Glutamatergic neuron (in vitro differentiated cells): ENCODE measurements at places on chromosomes 16 and 17. TPM values are rescaled to one million over a fixed set of nuclear protein-coding genes. Genes with fewer than 3 reads are reported as not detected.
A peak's percentile ranks its signal among the peaks of the same experiment; 100 is the strongest.

GRCh38 chr17:5672141-5672540 lies 87.8 kb upstream of the NLRP1 start:
- H3K4me1 ChIP-seq: no peaks in the 10 kb centered on the region
- no peak for DNase-seq
- H3K4me3 ChIP-seq: no peak overlapping the region
- H3K36me3 ChIP-seq: peaks cover 6% of the 10 kb centered on the region
- H3K27ac ChIP-seq: no peak overlapping the region

DNA sequence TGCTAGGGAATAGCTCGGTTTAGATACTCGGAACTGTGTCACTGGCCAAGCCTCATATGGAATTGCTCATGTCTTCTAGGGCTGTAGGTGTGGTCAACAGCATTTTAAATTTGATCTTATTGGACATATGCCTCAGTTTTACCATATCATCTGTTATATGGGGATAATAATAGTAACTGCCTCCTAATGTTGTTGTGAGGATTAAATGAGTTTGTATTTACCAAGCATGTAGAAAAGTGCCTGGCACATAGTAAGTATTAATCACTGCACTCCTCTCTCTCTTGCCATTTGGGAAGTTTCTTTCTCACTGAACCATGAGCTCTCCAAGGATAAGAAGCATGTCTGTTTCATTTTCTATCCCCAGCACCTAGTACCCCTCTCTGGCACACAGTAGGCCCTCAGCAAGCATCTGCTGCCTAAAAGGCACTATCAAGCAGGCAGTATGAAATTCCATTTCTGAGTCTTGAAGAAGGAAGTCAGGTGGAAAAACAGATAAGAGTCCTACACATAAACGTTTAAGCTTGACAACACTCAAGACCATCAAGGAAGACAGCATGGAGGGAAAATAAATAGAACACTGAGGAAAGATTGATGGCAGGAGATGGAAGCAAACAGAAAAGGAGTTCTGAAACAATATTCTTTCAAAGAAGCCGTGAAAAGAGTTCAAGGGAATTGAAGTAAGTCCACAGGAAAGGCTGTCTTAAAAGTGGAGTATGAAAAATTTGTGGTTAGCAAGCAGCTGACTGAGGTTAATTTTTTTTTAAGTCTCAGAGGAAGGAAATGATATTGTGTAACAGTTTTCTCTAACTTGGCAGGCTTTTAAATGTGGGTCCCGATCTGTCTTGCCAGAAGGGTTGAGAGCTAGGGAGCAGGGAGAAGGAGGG lies 2.2 kb upstream of the ATP6V0A1 start:
- peak overlapping the region; percentile 1 for H3K27ac ChIP-seq
- no peaks in the 10 kb centered on the region for H3K36me3 ChIP-seq
- DNase-seq: no peak
- peaks cover 1% of the 10 kb centered on the region for H3K4me1 ChIP-seq
- H3K27me3 ChIP-seq: peaks cover 6% of the 10 kb centered on the region
- H3K4me3 ChIP-seq: no peak overlapping the region

GRCh38 chr17:29607557-29608195 lies 14.7 kb downstream of the ANKRD13B start:
- no peak for DNase-seq
- H3K27me3 ChIP-seq: peaks cover 7% of the 10 kb centered on the region
- H3K4me3 ChIP-seq: no peak overlapping the region
- H3K27ac ChIP-seq: no peak overlapping the region

DNA sequence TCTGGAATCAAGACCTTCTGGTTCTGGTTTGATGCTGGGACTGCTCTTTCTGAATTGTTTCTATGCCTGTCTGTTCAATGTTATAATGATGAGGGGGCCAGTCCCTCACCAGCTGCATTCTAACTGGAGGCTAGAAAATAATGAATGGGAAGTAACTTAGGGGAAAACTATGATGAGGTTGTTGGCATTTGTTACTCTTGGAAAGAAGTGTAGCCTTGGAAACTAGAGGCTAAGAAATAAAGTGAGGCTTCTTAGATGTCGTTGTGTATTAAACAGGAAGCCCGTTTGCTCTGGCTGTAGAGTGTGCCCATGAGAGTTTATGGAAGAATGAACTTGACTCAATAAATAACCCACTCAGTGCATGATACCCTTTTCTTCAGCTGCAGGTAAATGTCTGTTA lies 140.8 kb downstream of the PRKCA start:
- no peaks in the 10 kb centered on the region for H3K4me1 ChIP-seq
- DNase-seq: no peak
- H3K36me3 ChIP-seq: no peaks in the 10 kb centered on the region
- H3K27me3 ChIP-seq: peaks cover 1% of the 10 kb centered on the region
- H3K27ac ChIP-seq: no peak overlapping the region

DNA sequence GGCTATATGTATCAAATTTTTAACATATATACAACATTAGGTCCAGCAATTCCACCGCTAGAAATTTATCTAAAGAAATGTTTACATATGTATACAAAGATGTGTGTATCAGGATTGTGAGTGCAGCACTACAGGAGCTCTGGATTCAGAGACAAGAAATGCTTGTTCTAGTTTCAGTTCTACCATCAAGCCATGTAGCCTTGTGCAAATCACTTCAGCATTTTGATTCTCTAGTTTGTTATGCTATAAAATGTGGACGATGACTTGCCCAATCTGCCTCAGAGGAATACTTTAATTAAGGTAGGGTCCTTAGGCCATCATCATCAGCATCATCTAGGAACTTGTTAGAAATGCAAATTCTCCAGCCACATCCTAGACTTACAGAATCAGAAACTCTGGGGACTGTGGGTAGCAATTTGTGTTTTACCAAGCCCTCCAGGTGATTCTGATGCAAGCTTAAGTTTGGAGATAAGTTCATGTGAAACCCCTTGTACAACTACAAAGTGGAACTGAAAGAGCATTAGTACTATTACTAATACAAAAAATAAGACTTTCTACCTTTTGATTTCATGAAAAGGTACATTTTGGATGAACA lies 131.2 kb upstream of the CORO6 start:
- H3K27ac ChIP-seq: no peak overlapping the region
- DNase-seq: no peak
- H3K27me3 ChIP-seq: no peaks in the 10 kb centered on the region
- H3K4me3 ChIP-seq: no peak overlapping the region

DNA sequence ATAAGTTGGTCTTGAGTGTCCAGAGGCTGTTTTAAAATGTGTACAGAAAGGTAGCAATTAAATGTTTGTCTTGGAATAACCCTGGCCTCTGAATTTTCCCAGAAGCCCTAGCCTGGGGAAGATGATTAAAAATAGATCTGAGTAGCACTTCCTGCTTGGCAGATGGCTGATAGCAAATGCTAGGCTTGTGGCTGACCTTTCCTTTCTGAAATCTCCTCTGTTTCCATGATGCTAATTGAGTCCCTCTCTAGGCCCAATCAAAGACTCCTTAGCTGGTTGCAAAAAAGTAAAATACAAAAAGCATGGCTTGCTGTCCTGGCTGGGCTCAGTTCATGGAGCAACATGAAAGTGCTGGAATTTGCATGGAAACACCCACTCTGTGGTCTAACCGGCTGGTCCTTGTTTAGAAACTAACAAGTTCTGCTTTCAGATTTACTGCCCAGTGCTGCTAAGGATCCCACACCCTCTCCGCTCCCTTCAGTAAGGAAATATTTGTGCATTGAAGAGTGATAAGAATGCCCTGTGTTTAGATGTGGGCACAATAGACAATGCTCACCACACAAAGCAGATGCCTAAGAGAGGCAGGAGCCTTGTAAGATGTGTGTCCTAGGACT lies 40.8 kb downstream of the YPEL2 start:
- H3K36me3 ChIP-seq: no peaks in the 10 kb centered on the region
- no peak for DNase-seq
- H3K27ac ChIP-seq: peak overlapping the region; percentile 86
- peaks cover 4% of the 10 kb centered on the region for H3K27me3 ChIP-seq

- no peak overlapping the region for H3K4me3 ChIP-seq
- DNase-seq: no peak
- H3K4me1 ChIP-seq: peaks cover 19% of the 10 kb centered on the region
- H3K27me3 ChIP-seq: peaks cover 3% of the 10 kb centered on the region
These were observed 191.9 kb downstream of the SLC39A11 start for GRCh38 chr17:72900654-72900971.

DNA sequence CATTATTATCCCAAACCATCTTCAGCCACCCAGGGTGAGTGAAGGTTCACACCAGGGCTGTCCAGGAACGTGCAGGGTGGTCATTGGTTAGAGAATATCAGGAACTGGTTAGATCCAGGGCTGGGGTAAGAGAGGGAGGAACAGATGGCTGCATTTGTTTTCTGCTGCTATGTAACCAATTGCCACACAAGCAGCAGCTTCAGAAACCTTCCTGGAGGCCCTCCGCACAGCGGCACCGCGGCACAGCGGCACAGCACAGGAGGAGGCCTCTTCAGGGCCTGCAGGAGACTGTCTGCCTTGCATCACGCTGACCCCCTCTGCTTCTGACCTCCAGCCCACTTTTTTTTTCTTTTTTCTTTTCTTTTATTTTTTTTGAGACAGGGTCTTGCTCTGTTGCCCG lies 86.1 kb downstream of the KCNJ12 start:
- no peak overlapping the region for H3K4me3 ChIP-seq
- H3K4me1 ChIP-seq: peaks cover 13% of the 10 kb centered on the region
- no peaks in the 10 kb centered on the region for H3K36me3 ChIP-seq
- peaks cover 9% of the 10 kb centered on the region for H3K27me3 ChIP-seq
- no peak for DNase-seq

DNA sequence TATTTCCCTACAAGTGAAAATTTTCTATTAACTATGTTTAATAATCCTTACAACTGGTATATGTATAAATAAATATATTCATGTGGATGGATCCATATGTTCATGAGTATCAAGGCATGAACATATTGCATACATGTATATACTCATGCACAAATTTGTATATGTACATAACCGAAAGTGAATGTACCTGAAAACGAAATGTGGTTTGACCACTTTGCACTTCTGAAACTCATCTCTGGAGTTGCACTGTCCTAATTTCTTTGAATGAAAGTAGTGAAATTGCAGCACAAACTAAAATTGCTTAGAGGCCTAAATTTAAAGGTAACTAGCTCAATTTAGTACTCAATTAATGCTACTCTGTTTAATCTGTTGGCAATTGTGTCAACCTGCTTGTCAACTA lies 27.4 kb upstream of the GNAO1 start:
- H3K4me1 ChIP-seq: no peaks in the 10 kb centered on the region
- no peaks in the 10 kb centered on the region for H3K36me3 ChIP-seq
- H3K27ac ChIP-seq: no peak overlapping the region
- no peak overlapping the region for H3K4me3 ChIP-seq

DNA sequence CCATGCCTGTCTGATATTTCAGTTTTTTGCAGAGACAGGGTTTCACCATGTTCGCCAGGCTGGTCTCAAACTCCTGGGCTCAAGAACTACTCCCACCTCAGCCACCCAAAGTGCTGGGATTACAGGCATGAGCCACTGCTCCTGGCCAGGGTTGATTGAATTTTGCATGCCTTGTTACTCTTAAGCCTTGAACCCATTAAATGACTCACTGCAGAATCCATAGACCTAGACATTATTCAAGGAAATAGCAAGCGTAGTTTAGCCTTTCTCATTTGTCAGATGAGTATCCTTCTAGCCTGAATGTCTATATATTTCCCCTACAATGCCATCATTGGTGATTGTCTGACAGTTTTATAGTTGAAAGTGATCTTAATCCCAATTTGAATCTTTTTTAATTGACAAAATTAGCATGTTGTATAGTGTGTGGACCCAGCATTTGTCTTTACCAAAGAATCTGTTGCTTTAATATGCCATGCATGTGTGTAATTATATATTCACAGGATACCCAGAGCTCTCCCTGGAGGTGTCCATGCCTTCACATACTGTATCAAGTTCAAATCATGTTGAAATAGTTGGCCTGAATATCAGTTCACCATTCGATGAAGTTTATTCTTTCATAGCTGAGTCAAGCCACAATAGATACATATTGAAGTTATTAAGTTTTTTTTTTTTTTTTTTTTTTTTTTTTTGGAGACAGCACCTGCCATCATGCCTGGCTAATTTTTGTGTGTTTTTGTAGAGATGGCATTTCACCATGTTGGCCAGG lies 321.0 kb downstream of the CPPED1 start:
- H3K4me3 ChIP-seq: no peak overlapping the region
- H3K27ac ChIP-seq: no peak overlapping the region
- peaks cover 29% of the 10 kb centered on the region for H3K4me1 ChIP-seq
- peaks cover 2% of the 10 kb centered on the region for H3K27me3 ChIP-seq

GRCh38 chr17:39927929-39928857 lies 661 bp downstream of the LRRC3C start:
- peak overlapping the region; percentile 69 for H3K27ac ChIP-seq
- no peaks in the 10 kb centered on the region for H3K36me3 ChIP-seq

- DNase-seq: no peak
- no peak overlapping the region for H3K4me3 ChIP-seq
- H3K36me3 ChIP-seq: peaks cover 11% of the 10 kb centered on the region
- H3K27ac ChIP-seq: no peak overlapping the region
These were observed 50.6 kb downstream of the MED13 start for GRCh38 chr17:62014526-62014925.

DNA sequence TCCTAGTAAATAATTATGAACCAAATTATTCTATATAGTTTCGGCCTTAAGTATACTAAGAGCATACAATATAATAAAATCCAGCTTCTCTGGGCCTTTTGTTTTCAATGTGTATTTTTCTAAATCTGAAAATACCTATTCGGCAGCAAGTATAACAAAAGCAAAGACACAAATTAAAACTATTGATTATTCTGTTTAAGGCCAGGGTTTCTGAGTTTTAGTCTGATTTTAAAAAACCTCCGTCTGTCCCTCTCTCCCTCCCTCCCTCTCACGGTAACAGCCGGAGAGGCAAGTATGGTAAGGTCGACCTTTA lies 1.5 kb downstream of the TOB1 start:
- H3K4me3 ChIP-seq: peak overlapping the region; percentile 98
- peaks cover 26% of the 10 kb centered on the region for H3K4me1 ChIP-seq
- H3K27ac ChIP-seq: peak overlapping the region; percentile 99

DNA sequence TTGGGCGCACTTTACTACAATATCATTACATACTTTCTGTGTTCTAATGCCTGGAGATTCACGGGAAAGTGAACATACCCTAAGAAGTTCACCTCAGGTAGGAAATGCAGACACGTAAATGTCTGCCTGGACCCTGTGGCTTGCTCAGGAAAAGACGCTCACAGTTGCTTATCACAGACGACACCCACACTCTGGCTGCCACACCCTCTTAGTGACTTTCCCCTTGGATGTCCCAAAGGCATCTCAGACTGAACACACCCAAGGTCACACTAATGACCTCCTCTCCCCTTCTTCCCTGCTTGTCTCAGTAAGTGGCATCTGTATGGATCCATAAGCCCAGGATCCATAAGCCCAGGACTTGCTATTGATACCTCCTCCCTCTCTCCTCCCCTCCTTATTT lies 32.6 kb downstream of the CDRT15 start:
- no peak overlapping the region for H3K4me3 ChIP-seq
- DNase-seq: no peak
- H3K4me1 ChIP-seq: no peaks in the 10 kb centered on the region
- H3K36me3 ChIP-seq: no peaks in the 10 kb centered on the region

Gene IRX5
- 4.7 TPM for total RNA-seq

Gene NFE2L1
- 190 TPM for total RNA-seq

Gene METTL2A
- 38.2 TPM for total RNA-seq

Gene HIGD1B
- 1.1 TPM for total RNA-seq

Gene CORO6
- 1.4 TPM for total RNA-seq

Gene LPO
- not detected for total RNA-seq

Gene CTRB1
- not detected for total RNA-seq

Gene C1QTNF1
- total RNA-seq: 0.15 TPM

Gene SLFN11
- not detected for total RNA-seq

Gene PIRT
- 0.32 TPM for total RNA-seq

Gene DLX3
- 0.37 TPM for total RNA-seq

Gene GFAP
- total RNA-seq: not detected

Gene KRTAP3-3
- not detected for total RNA-seq

Gene SULT1A2
- not detected for total RNA-seq

Gene ZNF385C
- total RNA-seq: 1.5 TPM

Gene PIGW
- total RNA-seq: 10.6 TPM

Gene STH
- total RNA-seq: 4.1 TPM

Gene MEFV
- not detected for total RNA-seq
